ENCODE measurements at places on chromosomes 3 and 15. TPM values are rescaled to one million over a fixed set of nuclear protein-coding genes. Genes with fewer than 3 reads are reported as not detected.

The STX19 gene
- total RNA-seq: not detected

The ROPN1 gene
- not detected for total RNA-seq

GRCh38 chr3:113136071-113136470 is 75.3 kb upstream of the BOC start:
- no peaks in the 10 kb centered on the region for H3K36me3 ChIP-seq
- no peaks in the 10 kb centered on the region for H3K4me1 ChIP-seq
- no peak overlapping the region for H3K27ac ChIP-seq
- H3K27me3 ChIP-seq: no peaks in the 10 kb centered on the region
- no peak overlapping the region for H3K4me3 ChIP-seq

GRCh38 chr15:70833861-70834765 is 19.8 kb downstream of the LARP6 start:
- no peak for DNase-seq
- no peaks in the 10 kb centered on the region for H3K27me3 ChIP-seq
- no peak overlapping the region for H3K4me3 ChIP-seq
- H3K36me3 ChIP-seq: no peaks in the 10 kb centered on the region

DNA sequence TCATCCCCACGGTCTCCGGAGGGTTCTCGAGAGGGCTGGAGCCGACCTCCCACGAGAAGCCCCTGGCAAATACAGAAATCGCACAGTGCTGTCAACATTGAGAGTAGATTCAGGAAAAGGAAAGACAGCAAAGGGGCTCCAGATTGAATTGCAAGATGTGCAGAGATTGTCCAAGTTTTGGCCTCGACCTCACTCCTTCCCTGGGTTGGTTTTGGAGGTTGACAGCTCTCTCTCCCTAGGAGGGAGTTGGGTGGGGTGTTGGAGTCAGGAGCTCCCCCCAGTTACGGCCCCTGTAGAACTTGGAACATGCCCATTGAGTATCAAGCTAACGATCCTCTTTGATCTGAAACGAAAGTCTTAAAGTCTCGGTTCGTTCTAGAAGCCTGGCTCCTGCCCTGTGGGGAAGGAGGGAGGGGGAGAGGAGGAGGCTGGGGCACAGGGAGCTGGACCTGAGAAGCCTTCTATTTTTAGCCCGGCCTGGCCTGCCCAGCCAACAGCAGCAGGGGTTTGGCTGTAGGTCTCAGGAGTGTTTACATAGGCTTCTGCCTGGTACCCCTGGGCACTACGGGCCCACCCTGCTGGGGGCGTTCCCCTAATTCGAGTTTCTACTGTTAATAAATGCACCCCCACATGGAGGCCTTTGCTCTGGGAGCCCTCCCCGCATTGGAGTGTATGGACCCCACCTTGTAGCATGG is 672 bp upstream of the KY start:
- H3K27ac ChIP-seq: no peak overlapping the region
- peaks cover 5% of the 10 kb centered on the region for H3K4me1 ChIP-seq
- DNase-seq: no peak

- H3K36me3 ChIP-seq: no peaks in the 10 kb centered on the region
- H3K27me3 ChIP-seq: no peaks in the 10 kb centered on the region
- H3K27ac ChIP-seq: no peak overlapping the region
- no peak overlapping the region for H3K4me3 ChIP-seq
Measured at GRCh38 chr3:193333229-193333628, 45.3 kb downstream of the ATP13A5 start.

DNA sequence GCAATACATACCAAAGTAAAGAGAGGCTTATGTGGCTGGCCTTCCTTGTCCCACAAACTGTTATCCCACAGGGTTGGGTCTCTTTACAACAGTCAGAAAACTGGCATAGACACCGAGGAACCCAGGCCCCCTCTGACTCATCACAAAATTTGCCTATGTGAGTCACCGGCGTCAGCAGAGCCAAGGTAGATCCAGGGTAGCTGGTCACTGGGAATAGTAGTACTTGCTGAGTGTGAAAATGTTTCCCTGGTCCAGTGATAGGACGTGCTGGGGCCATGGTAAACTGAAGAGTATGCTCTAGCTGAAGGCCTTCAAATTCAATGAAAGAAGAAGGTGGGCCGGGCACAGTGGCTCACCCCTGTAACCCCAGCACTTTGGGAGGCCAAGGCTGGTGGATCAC is 27.1 kb upstream of the SKIL start:
- no peaks in the 10 kb centered on the region for H3K4me1 ChIP-seq
- no peak overlapping the region for H3K4me3 ChIP-seq
- no peaks in the 10 kb centered on the region for H3K36me3 ChIP-seq
- no peaks in the 10 kb centered on the region for H3K27me3 ChIP-seq

GRCh38 chr15:29270169-29270955 is 740 bp upstream of the NSMCE3 start:
- H3K27ac ChIP-seq: peak overlapping the region; percentile 94
- peaks cover 14% of the 10 kb centered on the region for H3K4me1 ChIP-seq
- H3K4me3 ChIP-seq: peak overlapping the region; percentile 81
- H3K36me3 ChIP-seq: no peaks in the 10 kb centered on the region
- DNase-seq: peak; percentile 28
- no peaks in the 10 kb centered on the region for H3K27me3 ChIP-seq

DNA sequence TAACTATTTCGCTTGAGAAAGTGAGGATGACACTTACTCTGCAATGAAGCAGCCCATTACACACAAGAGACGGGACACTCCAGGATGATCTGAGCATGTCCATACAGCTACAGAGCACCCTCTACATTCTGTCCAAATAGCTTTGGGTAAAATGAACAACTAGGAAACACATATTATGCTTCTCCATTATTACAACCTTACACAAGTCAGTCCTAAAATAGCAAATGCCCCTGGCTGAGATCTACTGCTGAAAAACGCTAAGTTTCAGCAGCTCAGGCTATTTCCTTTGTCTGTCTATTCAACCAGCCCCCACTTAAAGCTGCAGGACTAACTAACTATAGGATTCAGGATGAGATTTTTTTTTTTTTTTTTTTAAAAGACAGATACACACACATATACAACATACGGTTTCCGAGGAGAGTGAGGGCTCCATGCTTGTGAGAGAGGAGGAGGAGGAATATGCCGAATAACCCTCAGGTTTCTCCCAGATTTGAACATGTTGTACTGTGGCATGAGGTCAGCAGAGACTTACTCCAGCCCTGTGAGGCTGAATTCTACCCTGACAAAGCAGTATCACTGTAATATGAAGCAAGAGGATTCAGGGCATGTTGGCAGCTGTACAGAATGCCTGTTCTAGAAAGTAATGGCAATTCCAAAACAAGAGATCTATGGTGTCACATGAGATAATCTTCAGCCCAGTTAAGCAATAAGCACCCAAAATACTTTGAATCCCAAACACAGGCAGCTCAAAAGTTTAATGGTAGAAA is 117.3 kb upstream of the PLXND1 start:
- DNase-seq: no peak
- H3K4me3 ChIP-seq: no peak overlapping the region
- H3K27me3 ChIP-seq: no peaks in the 10 kb centered on the region
- no peaks in the 10 kb centered on the region for H3K4me1 ChIP-seq

All from CD4-positive, alpha-beta T cell (primary cell).